ENCODE measurements at places on chromosomes 4 and X. TPM values are rescaled to one million over a fixed set of nuclear protein-coding genes. Genes with fewer than 3 reads are reported as not detected.

The TREX2 gene
- 4.5 TPM for total RNA-seq

The MID1 gene
- 34.7 TPM for total RNA-seq

The CTAG2 gene
- not detected for total RNA-seq

The IKBKG gene
- total RNA-seq = 31.8 TPM

The GAGE12F gene
- not detected for total RNA-seq

The GATA1 gene
- total RNA-seq = 0.57 TPM

The P2RY8 gene
- total RNA-seq = 5.0 TPM

The YY2 gene
- total RNA-seq = 2.2 TPM

The HSFX3 gene
- not detected for total RNA-seq
